Esophagus muscularis mucosa (tissue), 4 donors: ENCODE measurements at places on chromosomes 7 and 10. TPM values are rescaled to one million over a fixed set of nuclear protein-coding genes. Genes with fewer than 3 reads are reported as not detected.
A peak's percentile ranks its signal among the peaks of the same experiment; 100 is the strongest.

The LMOD2 gene
- not detected for total RNA-seq

DNA sequence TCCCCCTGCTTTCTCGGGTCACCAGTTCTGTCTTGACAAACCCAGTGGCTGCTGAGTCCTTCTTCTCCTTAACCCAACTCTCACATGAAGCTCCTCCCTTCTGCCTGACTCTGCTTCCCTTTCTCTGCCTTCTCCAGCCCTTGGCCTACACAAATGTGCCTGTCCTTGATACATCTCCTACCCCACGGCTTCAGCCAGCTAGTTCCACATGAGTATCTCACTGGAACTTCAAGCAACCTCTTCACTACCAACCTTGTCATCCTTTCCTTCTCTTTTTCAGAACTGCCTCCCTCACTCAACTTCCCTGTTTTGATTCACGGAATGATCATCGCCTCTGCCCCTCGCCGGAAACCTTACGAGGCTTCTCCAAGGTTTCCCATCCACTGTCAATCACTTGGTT, 55.9 kb downstream of the PDIA4 start:
- H3K4me3 ChIP-seq, result no peak overlapping the region
- H3K36me3 ChIP-seq, result no peaks in the 10 kb centered on the region
- peaks cover 4% of the 10 kb centered on the region for H3K27me3 ChIP-seq
- no peak for DNase-seq
- H3K4me1 ChIP-seq, result no peaks in the 10 kb centered on the region

DNA sequence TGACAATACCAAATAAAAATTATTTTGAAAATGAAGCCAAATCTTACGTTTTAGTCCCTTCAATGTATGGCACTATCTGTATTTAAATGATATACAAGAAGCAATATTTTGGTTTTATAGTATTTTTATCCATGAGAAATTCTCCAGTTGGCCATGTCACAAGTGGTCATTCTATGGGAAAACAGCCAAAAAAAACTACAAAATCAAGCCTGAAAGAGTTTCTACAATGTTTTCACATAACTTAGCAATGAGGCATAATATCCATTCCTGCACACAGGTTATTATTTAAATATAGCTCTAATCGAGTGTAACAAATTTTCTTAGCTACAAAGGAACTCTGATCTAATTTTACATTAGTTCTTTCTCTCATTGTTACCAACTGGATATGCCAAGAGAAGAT, 5.4 kb downstream of the RAB11FIP2 start:
- peaks cover 69% of the 10 kb centered on the region for H3K4me1 ChIP-seq
- H3K36me3 ChIP-seq, result no peaks in the 10 kb centered on the region
- no peaks in the 10 kb centered on the region for H3K27me3 ChIP-seq
- no peak overlapping the region for H3K27ac ChIP-seq

GRCh38 chr7:44762300-44762699, 13.7 kb downstream of the ZMIZ2 start:
- H3K36me3 ChIP-seq, result peaks cover 96% of the 10 kb centered on the region
- H3K4me3 ChIP-seq, result no peak overlapping the region
- H3K27ac ChIP-seq, result no peak overlapping the region
- DNase-seq, result no peak
- H3K27me3 ChIP-seq, result no peaks in the 10 kb centered on the region

GRCh38 chr10:15879663-15880062, 19.4 kb upstream of the MINDY3 start:
- peaks cover 23% of the 10 kb centered on the region for H3K27me3 ChIP-seq
- H3K27ac ChIP-seq, result no peak overlapping the region
- no peaks in the 10 kb centered on the region for H3K36me3 ChIP-seq
- no peaks in the 10 kb centered on the region for H3K4me1 ChIP-seq

The ANKRD7 gene
- 0.57 TPM for total RNA-seq

The TMEM225B gene
- 0.57 TPM for total RNA-seq

DNA sequence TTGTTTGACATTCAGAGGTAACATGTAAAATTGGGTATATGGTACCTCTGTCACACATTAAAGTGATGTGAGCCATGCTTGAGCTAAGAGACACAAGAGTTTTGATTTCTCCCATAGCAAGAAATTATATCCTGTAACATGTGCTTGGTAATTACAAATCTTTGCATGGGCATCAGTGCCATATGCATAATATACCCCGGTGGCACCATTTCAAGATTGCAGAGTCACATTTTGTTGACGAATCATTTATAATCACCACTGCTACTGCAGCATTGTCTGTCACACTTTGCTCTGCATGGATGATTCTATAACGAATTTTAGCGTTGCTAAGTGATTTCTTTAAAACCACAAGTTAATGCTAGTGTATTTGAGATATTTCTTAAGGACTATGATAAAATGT, 443.7 kb upstream of the LRRN3 start:
- no peak overlapping the region for H3K4me3 ChIP-seq
- no peak overlapping the region for H3K27ac ChIP-seq
- no peaks in the 10 kb centered on the region for H3K36me3 ChIP-seq
- no peaks in the 10 kb centered on the region for H3K4me1 ChIP-seq
- DNase-seq, result no peak

The XRCC2 gene
- total RNA-seq, result 0.42 TPM

- H3K27me3 ChIP-seq, result no peaks in the 10 kb centered on the region
- no peaks in the 10 kb centered on the region for H3K36me3 ChIP-seq
- H3K4me3 ChIP-seq, result no peak overlapping the region
- DNase-seq, result no peak
- H3K27ac ChIP-seq, result peak overlapping the region; percentile 6
- H3K4me1 ChIP-seq, result peaks cover 32% of the 10 kb centered on the region
Observed at GRCh38 chr7:71290452-71290851, 158.5 kb downstream of the GALNT17 start.

- peaks cover 100% of the 10 kb centered on the region for H3K36me3 ChIP-seq
- no peaks in the 10 kb centered on the region for H3K27me3 ChIP-seq
- peak overlapping the region; percentile 71 for H3K27ac ChIP-seq
Observed at GRCh38 chr7:74039337-74039736, 11.4 kb downstream of the ELN start.

DNA sequence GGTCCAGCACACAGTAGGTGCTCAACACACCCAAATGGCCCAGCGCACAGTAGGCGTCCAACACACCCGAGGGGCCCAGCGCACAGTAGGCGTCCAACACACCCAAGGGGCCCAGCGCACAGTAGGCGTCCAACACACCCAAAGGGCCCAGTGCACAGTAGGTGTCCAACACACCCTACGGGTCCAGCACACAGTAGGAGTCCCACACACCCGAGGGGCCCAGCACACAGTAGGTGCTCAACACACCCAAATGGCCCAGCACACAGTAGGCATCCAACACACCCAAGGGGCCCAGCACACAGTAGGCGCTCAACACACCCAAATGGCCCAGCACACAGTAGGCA, 80.8 kb downstream of the FOXL3 start:
- peaks cover 15% of the 10 kb centered on the region for H3K4me1 ChIP-seq
- no peak overlapping the region for H3K27ac ChIP-seq
- no peak overlapping the region for H3K4me3 ChIP-seq
- H3K27me3 ChIP-seq, result no peaks in the 10 kb centered on the region
